Activated T-cell treated with anti-CD3 and anti-CD28 coated beads, Interleukin-2, amount 50 U/mL, for 72 hours (primary cell): ENCODE measurements at places on chromosomes 4 and X. TPM values are rescaled to one million over a fixed set of nuclear protein-coding genes. Genes with fewer than 3 reads are reported as not detected.

GRCh38 chrX:131217989-131218388, 71.1 kb downstream of the IGSF1 start:
- H3K4me1 ChIP-seq = no peaks in the 10 kb centered on the region
- no peak overlapping the region for H3K4me3 ChIP-seq
- H3K36me3 ChIP-seq = no peaks in the 10 kb centered on the region
- H3K27me3 ChIP-seq = peaks cover 31% of the 10 kb centered on the region
- DNase-seq = no peak

DNA sequence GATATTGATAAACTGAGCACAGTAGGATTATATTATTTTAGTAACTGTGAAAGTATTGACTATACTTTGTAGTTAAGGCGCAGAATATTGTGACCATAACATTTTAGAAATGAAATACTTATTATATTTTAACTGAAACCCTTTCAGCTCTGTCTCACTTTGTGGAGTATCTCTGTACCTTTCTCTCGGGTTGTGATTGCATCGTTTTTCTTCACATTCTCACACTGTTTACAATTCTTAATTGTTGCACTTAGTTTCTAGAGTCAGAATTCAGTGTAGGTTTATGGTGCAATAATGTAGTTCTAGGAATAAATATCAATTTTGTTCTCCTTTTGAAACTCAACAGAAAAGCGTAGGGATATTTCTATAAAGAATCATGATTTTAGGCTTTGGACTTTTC, 57.7 kb downstream of the UGT2B7 start:
- H3K4me3 ChIP-seq = no peak overlapping the region
- H3K4me1 ChIP-seq = no peaks in the 10 kb centered on the region

PLXNB3 gene
- 0.77 TPM for total RNA-seq

DNA sequence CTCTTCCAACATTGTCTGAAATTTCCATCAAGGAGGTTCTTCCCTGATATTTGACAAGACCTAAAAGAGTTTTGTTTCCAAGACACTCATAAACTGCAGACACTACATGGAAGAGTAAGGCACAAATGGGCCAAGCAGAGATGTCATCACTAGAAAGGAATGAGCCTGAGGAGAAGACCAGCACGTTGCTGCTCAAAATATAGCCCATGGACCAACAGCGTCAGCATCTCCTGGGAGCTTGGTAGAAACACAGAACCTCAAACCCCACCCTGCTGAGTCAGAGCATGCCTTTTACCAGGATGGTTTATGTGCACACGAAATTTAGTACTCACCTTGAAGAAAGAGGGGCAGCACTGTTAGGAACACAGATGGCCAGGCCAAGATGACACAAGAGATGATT, 128.7 kb upstream of the MID1 start:
- peaks cover 9% of the 10 kb centered on the region for H3K27me3 ChIP-seq
- H3K27ac ChIP-seq = no peak overlapping the region
- DNase-seq = no peak

DNA sequence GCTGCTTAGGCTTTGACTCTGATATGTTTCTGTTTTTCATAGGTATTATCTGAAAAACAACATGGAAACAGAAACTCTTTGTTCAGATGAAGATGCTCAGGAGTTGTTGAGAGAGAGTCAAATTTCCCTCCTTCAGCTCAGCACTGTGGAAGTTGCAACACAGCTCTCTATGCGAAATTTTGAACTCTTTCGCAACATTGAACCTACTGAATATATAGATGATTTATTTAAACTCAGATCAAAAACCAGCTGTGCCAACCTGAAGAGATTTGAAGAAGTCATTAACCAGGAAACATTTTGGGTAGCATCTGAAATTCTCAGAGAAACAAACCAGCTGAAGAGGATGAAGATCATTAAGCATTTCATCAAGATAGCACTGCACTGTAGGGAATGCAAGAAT, 238.6 kb downstream of the RAPGEF2 start:
- DNase-seq = no peak
- no peaks in the 10 kb centered on the region for H3K4me1 ChIP-seq
- no peak overlapping the region for H3K27ac ChIP-seq
- peaks cover 15% of the 10 kb centered on the region for H3K36me3 ChIP-seq
- H3K4me3 ChIP-seq = no peak overlapping the region
- H3K27me3 ChIP-seq = no peaks in the 10 kb centered on the region

- DNase-seq = no peak
- no peak overlapping the region for H3K27ac ChIP-seq
- peaks cover 12% of the 10 kb centered on the region for H3K27me3 ChIP-seq
- peaks cover 19% of the 10 kb centered on the region for H3K4me1 ChIP-seq
- H3K4me3 ChIP-seq = no peak overlapping the region
Measured at GRCh38 chrX:154986826-154987575, 35.5 kb downstream of the F8 start.

NPY5R gene
- not detected for total RNA-seq
